SJCRH30 (cell line): ENCODE measurements at places on chromosomes 5 and 9. TPM values are rescaled to one million over a fixed set of nuclear protein-coding genes. Genes with fewer than 3 reads are reported as not detected.

ADAMTS16 gene
- total RNA-seq: 0.35 and 0.71 TPM in 2 replicates

GGTA1 gene
- total RNA-seq: not detected in 2 replicates

PCDHGA9 gene
- total RNA-seq: 1.8 and 2.3 TPM in 2 replicates

TIMD4 gene
- not detected in 2 replicates for total RNA-seq

PCDHA1 gene
- total RNA-seq: not detected in 2 replicates

MOCS2 gene
- 37.4 and 44.2 TPM in 2 replicates for total RNA-seq

CHSY3 gene
- 1.8 and 1.9 TPM in 2 replicates for total RNA-seq
